Stimulated activated CD8-positive, alpha-beta memory T cell treated with anti-CD3 and anti-CD28 coated beads, Interleukin-7, amount 100 ng/mL, for 4 hours (primary cell): ENCODE measurements at places on chromosomes 3 and 15.

DNA sequence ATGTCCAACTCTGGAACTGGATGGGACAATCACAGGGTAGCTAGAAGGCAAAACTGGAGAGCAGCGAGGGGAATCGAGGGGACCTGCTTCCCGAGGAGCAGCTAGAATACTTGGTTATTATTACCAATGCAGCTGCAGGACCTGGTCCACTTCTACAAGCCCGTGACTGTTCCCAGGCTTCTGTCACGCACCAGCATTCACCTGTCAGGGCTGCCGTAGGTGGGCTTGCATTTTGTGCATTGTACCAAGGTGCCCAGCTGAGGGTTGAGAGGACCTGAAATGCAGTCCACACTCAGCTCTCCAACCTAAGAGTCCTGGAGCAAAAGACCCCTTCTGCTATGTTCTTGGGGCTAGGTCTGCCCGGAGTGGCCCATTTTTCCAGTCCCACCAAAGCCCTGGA is 2.3 kb downstream of the SEMA4B start:
- DNase-seq, result no peak

GRCh38 chr15:94040541-94041248 is 190.7 kb upstream of the MCTP2 start:
- DNase-seq, result no peak

- DNase-seq, result no peak
These were observed 230.4 kb downstream of the ABHD5 start for GRCh38 chr3:43921056-43921648.

DNA sequence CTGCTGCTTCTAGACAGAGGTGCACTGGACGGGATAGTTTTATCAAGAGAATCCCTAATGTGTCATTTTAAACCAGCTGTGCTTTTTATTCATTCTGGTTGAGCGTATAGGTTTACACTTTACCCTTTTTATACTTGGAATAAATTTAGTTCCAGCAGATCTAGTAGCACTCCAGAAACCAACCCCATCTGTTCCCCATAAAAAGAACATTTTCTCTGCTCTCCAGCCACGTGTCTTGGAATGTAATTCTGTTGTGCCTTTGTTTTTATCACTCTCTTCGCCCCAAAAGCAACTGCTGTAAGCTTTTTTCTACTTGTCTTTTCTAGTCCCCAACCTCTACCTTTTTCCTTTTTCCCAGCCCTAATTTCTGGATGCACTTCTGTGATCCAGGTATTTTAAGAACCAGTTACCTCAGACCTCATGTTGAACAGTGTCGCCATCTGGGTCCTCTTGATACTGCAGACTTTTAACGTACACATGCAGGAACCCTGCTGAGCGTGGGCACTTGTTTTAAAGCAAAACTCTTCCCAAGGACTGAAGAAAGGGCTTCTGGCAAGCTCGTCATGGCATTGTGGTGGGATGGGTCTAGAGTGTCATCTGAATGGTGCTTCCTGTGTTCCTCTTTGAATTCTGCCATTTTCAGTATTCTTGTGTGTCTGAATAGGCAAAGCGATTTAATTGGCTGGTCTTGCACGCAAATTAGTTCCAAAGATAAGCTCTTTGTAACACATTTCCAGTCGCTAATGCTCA is 5.7 kb upstream of the EXOG start:
- no peak for DNase-seq

- no peak for DNase-seq
These were observed 14.6 kb upstream of the SSUH2 start for GRCh38 chr3:8659242-8659641.

DNA sequence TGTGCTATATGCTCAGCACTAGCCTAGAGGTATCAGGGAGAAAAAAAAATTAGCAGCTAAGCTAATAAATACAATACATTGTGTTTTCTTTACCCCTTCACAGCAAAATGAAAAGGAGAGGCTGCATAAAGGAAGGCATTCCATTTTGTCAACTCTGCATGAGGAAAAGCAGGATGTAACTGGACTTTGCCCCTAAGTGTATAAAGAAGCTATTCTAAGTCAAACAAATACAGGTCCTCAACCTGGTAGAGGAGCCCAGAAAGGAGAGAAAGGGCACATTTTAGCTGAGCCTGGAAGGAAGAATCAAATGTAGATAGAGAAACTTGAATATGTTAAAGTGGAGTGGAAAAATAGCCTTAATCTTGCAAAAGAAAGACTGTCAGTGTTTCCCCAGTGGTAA is 89.0 kb upstream of the SPRED1 start:
- no peak for DNase-seq

- DNase-seq, result no peak
These were observed 140.2 kb upstream of the SKOR1 start for GRCh38 chr15:67685008-67685599.

- no peak for DNase-seq
These were observed 30.7 kb upstream of the CHD2 start for GRCh38 chr15:92869263-92869940.

DNA sequence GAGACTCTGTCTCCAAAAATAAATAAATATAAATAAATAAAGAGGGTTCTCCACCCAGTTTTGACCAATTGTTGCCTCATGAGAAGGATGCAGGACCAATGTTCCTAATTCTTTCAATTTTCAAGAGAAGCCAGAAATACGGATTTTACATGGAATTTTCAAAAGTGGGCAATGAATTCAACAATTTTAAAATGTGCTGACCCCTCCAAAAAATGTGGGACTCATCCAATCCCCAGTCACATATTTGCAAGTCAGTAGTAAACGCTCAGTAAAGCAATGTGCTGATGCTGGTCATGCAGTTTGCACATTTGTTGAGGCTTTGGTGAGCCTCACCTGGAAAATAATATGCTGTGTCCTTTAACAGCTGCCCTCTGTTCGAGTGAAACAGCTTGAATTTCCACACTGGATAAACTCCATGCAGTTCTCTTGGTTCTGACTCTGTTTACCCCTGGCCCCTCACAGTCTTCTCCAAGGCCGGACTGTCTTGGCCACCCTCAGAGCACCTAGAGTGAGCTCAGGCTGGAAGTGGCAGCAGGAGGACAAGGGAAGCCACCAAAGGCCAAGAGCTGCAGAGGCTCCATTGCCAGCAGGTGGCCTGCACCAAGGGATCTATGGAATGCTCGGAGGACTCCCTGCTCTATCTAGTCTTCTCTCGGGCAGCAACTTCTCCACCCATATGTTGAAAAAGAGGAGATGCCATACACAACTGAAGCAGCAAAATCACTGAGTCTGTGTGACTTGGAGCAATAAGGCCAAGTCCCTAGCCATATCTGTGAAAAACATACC is 246.8 kb downstream of the UACA start:
- DNase-seq, result no peak

- DNase-seq, result no peak
These were observed 228.1 kb upstream of the ATP10A start for GRCh38 chr15:26091184-26091583.

DNA sequence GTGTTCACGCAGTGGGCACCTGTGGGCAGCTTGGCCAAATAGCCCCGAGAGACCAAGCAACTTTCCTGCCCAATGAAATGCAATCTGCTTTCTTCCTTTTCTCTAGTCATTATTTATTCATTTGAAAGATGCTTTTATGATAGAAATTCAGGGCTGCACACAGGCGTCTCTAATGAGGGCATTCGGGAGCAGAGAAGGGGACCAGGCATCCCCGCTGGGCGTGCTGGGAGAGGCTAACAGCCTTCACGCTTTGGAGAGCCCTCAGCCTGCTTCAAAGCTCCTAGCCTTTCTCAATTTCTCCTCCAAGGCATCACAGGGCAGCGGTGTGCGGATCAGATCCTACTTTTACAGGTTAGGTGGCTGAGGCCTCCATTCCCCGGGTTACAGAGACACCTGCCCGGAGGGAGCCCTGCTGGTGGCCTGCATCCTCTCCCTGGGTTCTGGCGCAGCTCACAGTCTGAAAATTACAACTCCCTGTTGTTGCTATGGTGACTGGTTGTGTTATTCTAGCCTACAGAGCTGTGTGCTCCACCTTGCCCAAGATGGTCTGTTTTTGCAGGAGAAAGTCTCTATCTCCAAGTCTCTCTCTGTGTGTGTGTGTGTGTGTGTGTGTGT is 21.8 kb upstream of the KLF13 start:
- no peak for DNase-seq

DNA sequence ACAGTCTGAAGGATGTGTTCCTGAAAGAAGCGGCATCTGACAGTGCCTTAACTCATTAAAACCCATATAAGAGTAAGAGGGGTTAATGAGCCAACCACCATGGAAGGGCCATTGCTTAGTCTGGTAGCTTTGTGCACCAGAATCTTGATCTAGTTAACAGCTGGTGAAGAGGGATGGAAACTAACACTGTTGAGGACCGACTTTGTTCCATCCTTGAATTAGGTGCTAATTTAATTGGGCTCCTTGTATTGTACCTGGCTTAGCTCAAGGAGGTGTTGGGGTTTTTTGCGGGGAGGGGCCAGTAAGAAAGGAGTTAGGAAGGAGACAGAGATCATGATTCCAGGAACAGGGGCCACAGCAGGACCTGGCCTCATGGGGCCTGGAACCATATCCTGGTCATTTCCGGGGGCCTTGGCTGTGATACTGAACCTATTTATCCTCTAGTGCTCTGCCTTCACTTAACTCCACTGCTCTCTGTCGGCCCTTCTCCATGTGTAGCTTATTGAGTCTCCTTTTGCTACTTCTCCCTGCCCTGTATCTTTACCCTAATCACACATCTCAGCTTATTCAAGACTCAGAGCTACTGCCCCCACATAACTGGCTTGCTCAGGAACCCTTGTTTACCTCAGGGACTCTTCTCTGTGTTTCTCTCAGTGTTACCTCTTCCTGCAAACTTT is 93.0 kb downstream of the RPL22L1 start:
- no peak for DNase-seq

- DNase-seq, result no peak
These were observed 273.5 kb upstream of the ADAMTS9 start for GRCh38 chr3:64961301-64961700.

- DNase-seq, result no peak
These were observed at the start of gene MAP1A for GRCh38 chr15:43517354-43518196. TSS of gene MAP1A (plus strand) at chr15:43517608. CDS start at chr15:43521474, 3,866 bp downstream.

DNA sequence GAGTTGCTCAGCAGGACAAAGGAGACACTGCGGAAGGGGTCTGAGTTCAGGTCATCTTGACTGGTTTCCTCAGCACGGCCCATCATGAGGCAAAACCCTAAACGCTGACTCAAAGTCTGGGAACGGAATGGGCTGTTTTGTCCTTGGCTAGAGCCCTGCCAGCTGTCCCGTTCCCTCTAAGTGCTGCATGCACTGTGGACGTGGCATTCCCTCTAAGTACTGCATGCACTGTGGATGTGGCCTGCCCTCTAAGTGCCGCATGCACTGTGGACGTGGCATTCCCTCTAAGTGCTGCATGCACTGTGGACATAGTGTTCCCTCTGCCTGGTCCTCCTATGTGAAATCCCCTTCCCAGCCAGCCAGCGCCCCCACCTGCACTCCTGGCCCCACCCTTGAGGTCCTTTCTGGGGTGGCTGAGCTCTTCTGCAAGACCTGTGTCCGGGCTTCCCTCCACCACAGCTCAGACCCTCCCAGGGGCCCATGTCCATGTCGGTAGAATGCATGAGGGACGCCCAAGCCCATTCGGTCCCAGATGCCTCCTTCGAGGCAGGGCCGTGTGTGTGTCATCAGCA is 36.7 kb downstream of the TM2D3 start:
- DNase-seq, result no peak

GRCh38 chr3:77718311-77718710 is 678.4 kb downstream of the ROBO2 start:
- DNase-seq, result no peak

DNA sequence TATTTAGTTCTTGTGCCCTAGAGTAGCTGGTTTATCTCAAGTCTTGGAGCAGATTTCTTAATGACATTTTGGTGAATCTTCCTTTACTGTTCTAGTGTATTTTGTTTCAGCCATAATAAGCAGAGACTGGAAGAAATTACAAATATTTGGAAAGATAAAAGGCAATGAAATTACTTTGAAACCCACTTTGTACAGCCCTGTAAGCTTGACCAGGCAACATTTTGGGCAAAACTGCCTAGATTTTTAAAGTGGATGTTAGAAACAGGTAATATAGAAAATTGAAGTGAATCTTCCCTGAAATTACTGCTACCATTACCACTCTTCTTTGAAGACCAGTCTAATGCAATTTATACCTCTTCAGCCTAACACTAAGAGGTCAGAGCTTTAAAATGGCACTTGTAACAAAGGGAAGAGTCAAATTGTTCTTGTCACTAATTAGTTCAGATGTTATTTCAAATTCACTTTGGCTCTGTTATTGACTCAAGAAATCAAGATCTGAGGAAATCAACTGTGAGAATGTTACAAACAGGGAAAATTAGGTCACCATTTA is 589.4 kb downstream of the NLGN1 start:
- DNase-seq, result no peak

- no peak for DNase-seq
These were observed 72.0 kb downstream of the MYO1E start for GRCh38 chr15:59300618-59301139.

- DNase-seq, result no peak
These were observed at the start of gene COL6A6 for GRCh38 chr3:130516645-130517512. TSS of gene COL6A6 (plus strand) at chr3:130517177. CDS start at chr3:130560365, 43,188 bp downstream.

DNA sequence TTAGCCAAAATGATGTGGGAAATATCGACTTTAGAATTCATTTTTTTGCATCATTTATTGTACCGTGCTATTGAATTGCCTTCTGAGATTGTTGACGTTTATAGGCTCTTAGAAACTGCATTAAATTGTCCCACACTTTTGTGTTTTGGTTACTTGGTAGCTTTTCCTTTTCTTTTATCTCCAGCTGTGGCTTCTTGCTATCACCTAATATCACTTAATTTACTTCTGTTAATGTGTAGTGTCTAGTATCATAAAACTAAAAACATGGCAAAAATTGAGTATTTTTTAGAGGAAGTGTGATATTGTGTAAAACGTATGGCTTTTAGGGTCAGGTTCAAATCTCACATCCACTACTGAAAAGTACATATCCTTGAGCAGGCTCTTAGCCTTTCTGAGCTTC is 11.2 kb downstream of the TMOD3 start:
- DNase-seq, result no peak

DNA sequence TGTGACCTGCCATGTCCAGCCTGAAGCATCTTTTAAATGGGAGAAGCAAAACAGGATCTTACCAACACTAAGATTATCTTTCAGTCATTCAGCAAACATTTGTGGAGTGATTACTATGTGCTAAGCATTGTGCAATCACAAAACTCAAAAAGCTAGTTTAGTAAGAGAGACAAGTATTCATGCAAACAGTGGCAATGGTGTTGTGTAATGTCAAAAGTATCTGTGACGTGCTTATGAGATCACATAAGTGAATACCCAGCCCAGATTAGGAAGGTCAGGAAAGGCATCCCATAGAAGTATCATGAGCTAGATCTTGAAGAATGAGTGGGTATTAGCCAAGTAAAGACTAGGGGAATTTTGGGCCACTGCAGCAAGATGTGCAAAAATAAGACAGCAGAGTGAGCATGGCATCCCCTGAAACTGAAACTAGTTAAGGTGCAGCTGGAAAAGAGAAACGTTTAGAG is 32.1 kb downstream of the SEC62 start:
- no peak for DNase-seq

- DNase-seq, result no peak
These were observed 244.1 kb downstream of the LPP start for GRCh38 chr3:188397766-188398705.

GRCh38 chr15:72521682-72522081 is 47.6 kb downstream of the ARIH1 start:
- DNase-seq, result no peak

- no peak for DNase-seq
These were observed 73.9 kb upstream of the CHRNB4 start for GRCh38 chr15:78714890-78715289.

- no peak for DNase-seq
These were observed 41.4 kb downstream of the ATP8B4 start for GRCh38 chr15:50077651-50078050.

- no peak for DNase-seq
These were observed 148.0 kb downstream of the DIPK2A start for GRCh38 chr3:144119633-144120032.
